Tongue (tissue), 3 donors: ENCODE measurements at places on chromosomes 7 and 10. TPM values are rescaled to one million over a fixed set of nuclear protein-coding genes. Genes with fewer than 3 reads are reported as not detected.

DNA sequence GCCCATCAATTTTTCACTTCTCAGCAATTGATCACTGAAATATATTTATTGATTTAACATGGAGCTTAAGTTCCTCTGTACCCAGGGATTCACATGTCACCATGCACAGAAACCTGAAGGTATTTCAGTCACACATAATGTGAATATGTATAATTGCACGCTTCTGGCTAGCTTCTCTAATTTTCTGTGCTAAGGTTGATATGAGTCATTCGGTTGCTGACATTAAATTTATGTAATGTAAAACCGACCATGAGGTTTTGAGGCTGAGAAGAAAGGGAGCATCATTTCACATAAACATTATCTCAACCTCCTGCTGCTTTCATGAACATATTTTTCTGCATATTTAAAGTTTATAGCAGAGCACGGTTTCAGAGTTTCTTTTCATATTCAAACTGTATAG, 381.0 kb upstream of the TPK1 start:
- DNase-seq: no peak

NKX6-2 gene
- total RNA-seq: not detected

GRCh38 chr7:90488220-90488619, 18.8 kb downstream of the PTTG1IP2 start:
- no peak for DNase-seq

GRCh38 chr7:82506208-82506607, 62.6 kb upstream of the CACNA2D1 start:
- no peak for DNase-seq

DNA sequence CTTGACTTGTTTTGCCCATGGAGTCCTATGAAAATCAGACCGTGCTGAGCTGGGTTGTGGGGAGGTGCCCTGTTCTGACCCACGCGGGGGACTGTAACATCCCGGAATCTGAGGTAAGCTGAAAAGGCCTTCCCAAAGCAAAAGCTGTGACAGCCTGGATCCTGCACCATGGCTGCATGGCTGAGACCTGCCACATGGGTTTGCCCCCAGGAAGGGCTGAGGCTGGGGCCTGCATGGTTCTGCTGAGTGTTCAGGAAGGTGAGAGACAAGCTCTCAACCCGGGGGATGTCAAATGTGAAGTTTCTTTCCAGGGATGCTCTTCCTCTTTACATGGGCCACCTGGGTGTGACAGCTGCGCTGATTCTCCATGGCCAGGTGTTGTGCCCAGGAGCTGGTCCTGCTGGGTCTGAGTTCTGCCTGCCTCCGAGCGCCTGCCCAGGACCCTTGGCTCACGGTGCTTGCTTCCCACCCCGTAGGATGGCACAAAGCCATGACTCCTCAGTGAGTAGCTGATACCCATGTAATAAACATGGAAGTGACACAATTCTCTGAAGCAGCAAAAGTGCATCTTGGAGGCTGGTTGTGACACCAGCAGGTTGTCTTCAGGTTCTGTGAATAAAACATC, 58.3 kb downstream of the VIPR2 start:
- DNase-seq: no peak

DNA sequence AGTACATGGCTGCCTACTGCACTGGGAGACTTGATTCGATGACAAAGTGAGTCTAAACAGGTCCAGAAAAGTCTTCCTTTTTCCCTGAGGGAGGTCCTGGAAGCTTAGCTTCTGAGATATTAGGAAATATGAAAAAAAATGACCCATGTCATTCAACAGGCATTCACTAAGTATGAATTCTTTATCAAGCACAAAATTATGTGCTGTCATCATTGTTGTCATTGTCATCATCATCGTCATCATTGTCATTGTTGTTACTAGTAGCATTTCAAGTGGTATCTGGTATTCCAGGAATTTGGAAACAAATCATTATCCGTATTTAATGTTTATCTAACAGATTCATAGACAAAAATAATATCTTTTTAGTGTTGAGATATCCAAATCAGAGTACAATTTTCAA, 49.7 kb upstream of the HECTD2 start:
- DNase-seq: no peak

DNA sequence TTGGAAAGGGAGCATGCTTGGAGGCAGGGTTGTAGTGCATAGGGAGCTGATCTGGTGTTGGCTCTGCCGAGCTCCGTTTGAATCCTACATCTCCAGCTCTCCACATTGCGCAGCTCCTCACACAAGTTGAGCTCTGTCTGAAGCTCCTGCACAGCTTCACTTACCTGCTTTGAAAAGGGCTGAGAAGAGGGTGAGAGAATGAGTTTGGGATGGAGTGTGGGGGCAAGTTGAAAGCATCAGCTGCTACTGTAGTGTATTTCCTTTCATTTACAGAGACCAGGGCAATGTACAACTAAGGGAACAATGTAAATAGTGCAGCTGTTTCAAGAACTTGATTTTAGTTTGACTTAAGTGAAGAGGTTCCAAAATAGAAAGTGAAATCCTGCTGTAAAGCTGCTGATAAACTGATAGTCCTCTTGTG, 88.5 kb downstream of the VTI1A start:
- DNase-seq: peak; percentile 41

SEMA3A gene
- 16.1 TPM for total RNA-seq

DNA sequence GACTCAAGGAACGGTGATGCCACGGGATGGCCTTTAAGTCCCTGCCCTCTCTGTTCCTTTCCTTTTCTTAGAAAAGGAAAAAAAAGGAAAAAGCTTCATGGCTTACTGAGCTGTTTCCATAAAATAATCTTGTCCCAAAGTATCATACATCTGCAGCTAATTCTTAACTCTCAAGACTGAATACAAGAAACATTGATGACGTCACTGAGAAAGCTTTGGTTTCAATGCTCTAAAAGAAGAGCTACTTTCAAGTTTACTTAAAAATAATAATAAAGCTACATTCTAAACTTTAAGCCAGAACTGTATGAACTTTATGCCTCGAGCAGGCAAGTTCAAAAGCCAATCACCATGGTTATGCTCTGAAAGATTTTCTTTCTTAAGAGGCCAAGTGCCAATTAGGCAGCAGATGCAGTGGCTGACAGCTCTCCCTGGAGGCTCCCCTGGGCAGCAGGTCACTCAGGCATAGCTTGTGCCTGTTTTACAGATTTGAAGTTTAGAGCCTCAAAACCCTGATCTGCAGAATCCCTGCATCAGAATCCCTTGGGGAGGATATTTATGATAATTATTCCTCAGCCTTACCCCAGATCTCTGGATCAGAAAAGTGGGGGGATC, 165.0 kb downstream of the CHN2 start:
- DNase-seq: peak; percentile 13

DNA sequence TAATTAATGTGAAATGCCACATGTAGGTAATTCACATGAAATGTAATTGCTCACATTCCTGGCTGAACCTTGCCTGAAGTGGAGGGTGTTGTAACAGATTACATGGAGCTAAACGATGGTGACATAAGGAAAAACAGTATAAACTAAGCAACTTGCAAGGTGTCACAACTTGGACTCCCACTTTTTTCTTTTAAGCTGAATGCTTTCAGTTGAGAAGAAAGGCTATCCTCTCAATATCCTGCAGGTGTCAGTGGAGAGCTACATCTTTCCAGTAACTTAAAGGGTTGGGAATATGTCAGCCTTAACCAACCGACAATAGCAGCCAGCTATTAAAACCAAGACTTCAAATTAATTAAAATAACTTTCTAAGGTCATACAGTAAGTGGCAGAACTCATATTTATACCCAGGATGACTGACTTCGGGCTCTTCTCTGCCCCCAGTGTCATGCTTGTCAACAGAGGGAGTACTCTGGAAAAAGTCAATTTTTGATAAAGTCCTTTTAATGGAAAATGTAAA, 33.7 kb downstream of the NRBF2 start:
- peak; percentile 89 for DNase-seq

- DNase-seq: no peak
Measured at GRCh38 chr10:15516256-15517085, 145.4 kb upstream of the FAM171A1 start.

GRCh38 chr10:48957361-48958151, 17.9 kb upstream of the LRRC18 start:
- DNase-seq: no peak

DNA sequence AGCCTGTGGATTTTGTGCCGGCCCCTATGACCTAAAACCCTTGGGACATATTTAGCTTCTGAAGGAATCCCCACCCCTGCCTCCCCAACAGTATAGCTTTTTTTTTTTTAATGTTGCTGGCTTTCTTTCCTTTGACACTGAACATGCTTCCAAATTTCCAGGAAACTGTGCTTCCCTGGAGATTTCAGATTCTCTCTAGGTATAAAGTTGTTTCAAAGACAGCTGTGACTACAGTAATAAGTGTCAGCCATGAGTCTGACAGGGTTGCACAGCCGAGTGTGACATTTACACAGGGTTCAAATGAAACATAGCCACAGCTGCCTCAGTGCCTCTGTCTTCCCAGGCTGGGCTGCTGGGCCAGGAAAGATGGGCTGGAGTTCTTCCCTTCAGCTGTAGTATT, 466.6 kb upstream of the COBL start:
- peak; percentile 58 for DNase-seq

DNA sequence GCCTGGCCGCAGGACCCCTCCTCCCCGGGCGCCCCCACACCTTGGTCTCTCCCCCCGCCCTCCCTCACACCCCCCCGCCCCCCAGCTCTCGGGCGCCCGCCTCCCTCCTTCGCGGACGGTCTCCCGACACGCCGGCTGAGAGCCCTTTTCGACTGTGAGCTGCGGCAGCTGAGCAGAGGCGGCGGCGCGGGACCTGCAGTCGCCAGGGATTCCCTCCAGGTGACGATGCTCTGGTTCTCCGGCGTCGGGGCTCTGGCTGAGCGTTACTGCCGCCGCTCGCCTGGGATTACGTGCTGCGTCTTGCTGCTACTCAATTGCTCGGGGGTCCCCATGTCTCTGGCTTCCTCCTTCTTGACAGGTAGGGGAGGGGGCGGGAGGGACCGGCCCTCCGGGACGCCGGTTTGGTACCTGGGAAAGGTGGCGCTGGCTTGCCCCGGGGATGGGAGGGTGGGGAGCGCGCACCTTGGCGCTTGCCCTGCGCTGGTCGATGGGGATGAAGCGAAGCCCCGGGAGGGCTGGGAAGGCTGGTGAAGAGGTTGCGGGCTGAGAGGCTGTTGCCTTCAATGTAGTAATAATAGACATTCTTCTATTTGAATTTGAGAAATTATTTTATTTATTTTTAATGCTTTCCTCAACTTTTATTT, at the start of gene BMPER:
BMPER (plus strand) TSS at position 151 of the 644 bp plus-strand sequence; CDS start at position 226, 75 bp downstream.
- DNase-seq: peak; percentile 64

DNA sequence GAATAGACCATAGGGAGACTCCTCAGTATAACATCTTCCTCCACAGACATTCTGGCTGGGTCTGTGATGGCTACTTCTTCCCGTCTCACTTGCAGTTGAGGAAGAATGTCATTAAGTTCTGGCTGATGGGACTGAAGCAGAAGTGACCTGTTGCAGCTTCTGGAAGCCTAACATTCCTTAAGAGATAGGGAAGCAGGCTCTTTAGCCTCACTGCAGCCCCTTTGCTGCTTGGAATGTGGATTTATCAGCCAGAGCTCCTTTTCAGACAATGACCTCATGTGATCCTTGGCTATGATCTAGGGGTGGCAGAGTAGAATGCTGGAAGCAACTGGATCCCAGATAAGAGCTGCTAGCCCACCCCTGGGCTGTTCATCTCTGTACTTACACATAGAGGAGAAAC, 142.5 kb downstream of the RNF216 start:
- no peak for DNase-seq

DNA sequence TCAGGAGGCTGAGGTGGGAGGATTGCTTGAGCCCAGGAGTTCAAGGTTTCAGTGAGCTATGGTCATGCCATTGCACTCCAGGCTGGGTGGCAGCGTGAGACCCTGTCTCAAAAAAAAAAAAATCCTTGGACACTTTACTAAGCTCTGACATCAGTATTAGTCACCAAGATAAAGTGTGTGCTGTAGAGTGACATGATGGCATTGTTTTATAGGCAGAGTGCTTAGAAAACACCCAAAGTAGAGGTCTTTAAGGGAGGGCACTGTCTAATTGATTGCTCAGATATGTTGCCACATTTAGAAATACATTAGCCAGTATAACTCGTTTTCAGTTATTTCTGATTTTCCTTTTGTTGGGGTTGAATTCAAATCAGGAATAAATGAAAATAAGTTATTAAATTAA, 235.9 kb downstream of the REEP3 start:
- DNase-seq: no peak

- peak; percentile 95 for DNase-seq
Measured at GRCh38 chr7:130281260-130281659, 11.7 kb upstream of the CPA4 start.

- DNase-seq: no peak
Measured at GRCh38 chr10:96671211-96671890, 49.0 kb downstream of the PIK3AP1 start.

DNA sequence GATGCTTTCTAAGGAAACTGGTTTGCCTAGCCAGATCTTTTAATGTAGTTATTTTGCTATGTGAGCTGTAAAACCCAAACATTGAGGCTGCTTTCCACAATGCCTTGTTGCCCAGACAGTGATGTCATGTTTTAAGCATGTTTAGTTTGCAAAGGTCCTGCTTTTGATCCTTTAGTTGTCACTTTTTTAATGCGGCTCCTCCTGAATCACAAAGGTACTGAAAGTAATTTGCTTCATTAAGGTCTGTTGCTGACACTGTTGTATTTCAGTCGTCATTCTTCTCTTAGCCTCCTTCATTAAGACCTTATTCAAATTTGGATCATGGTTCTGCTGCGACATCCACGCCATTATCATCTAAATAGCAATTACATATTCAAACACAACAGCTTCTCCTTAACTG, 10.6 kb downstream of the RPA3 start:
- DNase-seq: peak; percentile 38

TAS2R5 gene
- total RNA-seq: 4.5 TPM
